ENCODE measurements at places on chromosomes 12 and 14.

DNA sequence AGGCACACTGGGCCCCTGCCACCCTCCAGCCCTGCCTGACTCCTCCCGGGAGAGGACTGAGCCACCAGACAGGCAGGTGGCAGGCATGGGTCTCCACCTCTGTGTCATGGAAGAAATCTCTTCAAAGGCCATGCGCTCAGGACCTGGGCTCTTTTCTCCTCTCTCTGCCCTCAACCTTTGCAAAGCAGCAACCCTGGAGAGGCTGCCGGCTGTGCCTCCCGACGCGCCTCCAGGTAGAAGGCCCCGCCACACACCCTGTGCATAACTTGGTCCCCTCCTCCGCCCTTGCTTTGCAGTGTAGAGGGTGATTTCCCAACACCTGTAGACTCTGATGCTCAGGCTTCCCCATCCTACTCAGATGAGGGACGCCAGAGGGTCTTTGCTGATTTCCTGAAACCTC lies 28.2 kb upstream of the TMEM179 start:
- H3K27me3 ChIP-seq: peaks cover 17% of the 10 kb centered on the region
- no peaks in the 10 kb centered on the region for H3K36me3 ChIP-seq
- H3K4me1 ChIP-seq: no peaks in the 10 kb centered on the region
- no peak overlapping the region for H3K27ac ChIP-seq
- no peak overlapping the region for H3K4me3 ChIP-seq

DNA sequence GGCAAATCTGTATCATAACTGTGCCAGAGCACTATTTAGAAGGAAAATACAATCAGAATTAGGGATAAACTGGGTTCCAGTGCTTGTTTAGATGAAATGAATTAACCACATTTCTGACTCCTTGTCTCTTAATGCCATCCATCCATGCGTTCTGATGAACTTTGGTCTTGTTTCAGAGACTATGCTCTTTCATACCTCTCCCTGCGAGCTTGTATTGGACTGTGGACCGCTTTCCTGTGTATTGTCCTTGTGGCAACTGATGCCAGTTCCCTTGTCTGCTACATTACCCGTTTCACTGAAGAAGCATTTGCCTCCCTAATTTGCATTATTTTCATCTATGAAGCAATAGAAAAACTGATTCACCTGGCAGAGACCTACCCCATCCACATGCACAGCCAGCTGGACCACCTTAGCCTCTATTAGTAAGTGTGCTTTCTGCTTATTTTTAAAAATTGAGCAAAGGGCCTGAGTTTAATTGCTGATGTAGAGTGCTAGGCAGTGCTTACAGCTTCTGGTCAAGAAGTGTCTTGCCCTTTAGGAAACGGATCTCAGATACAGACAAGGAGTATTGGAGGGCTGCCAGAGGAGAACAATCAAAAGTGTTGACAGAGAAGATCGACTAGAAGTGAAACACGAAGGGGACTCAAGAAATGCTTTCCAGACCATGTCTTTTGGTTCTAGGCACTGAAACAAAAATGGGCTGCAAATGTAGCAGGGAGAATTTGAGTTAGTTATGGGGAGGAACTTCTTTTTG lies 46.7 kb downstream of the SLC4A8 start:
- DNase-seq: peak; percentile 9
- H3K36me3 ChIP-seq: no peaks in the 10 kb centered on the region
- no peaks in the 10 kb centered on the region for H3K4me1 ChIP-seq
- no peaks in the 10 kb centered on the region for H3K27me3 ChIP-seq
- no peak overlapping the region for H3K4me3 ChIP-seq
- no peak overlapping the region for H3K27ac ChIP-seq

DNA sequence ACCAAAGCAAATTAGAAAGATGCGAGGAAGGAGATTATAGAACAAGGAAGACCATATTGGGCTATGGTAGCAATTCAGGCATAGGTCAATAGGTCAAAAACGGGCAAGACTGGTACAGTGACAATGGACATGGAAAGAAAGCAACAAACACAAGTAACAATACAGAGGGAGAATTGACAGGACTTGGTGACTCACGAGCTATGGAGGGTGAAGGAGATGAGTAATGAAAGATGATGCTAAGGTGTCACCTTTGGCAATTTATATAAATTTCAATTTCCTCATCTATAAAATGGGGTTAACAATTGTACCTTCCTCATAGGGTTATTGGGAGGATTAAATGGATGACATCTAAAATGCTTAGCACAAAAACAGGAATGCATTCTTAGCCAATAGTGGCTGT lies 15.1 kb upstream of the DUSP16 start:
- H3K4me1 ChIP-seq: no peaks in the 10 kb centered on the region
- no peak for DNase-seq
- no peak overlapping the region for H3K4me3 ChIP-seq
- H3K27me3 ChIP-seq: no peaks in the 10 kb centered on the region

DNA sequence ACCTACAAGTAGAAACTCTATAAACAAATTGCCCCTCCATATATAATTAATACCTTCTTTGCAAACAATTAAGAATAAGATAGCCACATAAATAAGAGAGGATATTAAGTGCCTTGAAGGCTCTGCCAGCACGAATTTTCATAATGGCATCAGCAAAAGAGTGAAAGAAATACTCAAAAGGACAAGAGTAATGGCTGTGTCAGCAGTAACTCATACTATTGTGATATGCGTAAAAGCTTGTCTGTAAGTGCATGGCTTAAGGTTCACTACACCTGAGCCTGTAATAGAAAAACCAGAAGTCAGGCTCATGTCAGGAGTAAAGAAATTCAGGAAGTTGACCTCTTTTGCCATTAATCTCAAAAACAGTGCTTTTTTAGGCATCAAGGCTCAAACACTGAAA lies 204.1 kb downstream of the TRHDE start:
- no peak overlapping the region for H3K4me3 ChIP-seq
- no peaks in the 10 kb centered on the region for H3K4me1 ChIP-seq
- no peak for DNase-seq
- H3K36me3 ChIP-seq: no peaks in the 10 kb centered on the region

DNA sequence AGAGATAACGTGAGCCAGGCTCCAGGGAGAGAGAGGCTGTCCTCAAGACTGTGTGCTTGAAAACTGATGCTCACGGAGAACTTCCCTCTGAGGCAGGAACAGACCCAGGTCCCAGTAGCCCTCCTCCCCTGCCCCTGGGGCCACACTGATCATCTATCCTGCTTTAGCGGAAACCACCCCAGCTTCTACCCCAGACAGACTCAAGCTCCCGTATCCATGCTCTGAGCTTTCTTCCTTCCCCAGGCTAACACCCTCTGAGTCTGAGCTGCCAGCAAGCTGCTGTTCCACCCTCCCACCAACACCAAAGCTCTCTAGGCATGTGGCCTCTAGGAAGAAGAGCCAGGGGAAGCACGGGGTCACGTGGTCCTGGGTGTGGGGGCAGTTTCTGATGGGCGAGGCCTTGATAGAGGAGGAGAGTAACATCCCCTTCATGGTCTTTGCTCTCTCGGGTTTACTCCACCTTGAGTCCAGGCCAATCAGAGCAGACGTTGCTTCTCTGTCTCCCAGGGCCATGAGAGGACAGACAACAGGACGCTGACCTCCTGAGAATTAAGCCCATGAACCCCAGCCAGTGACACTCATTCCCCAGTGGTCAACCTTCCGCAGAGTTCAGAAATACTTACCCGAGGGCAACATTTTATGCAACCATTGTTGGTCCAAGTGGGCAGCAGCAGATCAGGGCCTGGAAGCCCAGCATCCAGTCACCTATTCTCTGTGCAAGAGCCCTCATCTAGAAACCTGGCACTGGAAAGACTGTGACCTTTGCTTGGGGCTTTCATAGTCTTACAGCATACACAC lies 1.4 kb downstream of the PCK2 start:
- H3K36me3 ChIP-seq: peaks cover 30% of the 10 kb centered on the region
- H3K27me3 ChIP-seq: no peaks in the 10 kb centered on the region
- H3K4me1 ChIP-seq: peaks cover 24% of the 10 kb centered on the region
- H3K27ac ChIP-seq: peak overlapping the region; percentile 76
- H3K4me3 ChIP-seq: peak overlapping the region; percentile 92

- no peak overlapping the region for H3K4me3 ChIP-seq
- H3K27ac ChIP-seq: no peak overlapping the region
- no peaks in the 10 kb centered on the region for H3K4me1 ChIP-seq
- no peaks in the 10 kb centered on the region for H3K36me3 ChIP-seq
- DNase-seq: no peak
These were observed 59.3 kb downstream of the PPP1R13B start for GRCh38 chr14:103788086-103788485.

GRCh38 chr12:122368361-122369073 lies 54.0 kb downstream of the CLIP1 start:
- no peak overlapping the region for H3K4me3 ChIP-seq
- H3K27me3 ChIP-seq: no peaks in the 10 kb centered on the region
- peaks cover 50% of the 10 kb centered on the region for H3K4me1 ChIP-seq
- H3K36me3 ChIP-seq: peaks cover 11% of the 10 kb centered on the region
- DNase-seq: no peak

- no peak overlapping the region for H3K4me3 ChIP-seq
- H3K27ac ChIP-seq: no peak overlapping the region
- no peaks in the 10 kb centered on the region for H3K27me3 ChIP-seq
These were observed 10.0 kb downstream of the MNAT1 start for GRCh38 chr14:60744566-60744965.

DNA sequence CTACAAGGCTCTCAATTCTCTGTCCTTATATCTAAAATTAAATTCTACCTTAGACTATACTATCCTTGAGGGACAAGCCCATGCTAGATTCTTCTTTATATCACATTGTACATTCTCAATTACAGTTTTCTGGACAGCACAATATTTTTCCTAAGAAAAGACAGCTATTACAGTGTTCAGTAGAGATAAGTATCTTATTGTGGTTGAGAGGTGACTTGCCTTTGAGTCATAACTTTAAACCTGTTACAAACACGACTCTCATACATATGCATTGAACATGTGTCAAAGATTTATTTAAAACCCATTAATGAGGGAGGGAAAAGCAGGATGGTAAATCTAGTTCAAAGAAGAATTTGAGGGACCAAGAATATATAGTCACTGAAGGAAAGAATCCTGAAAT lies 61.1 kb downstream of the TPH2 start:
- H3K27me3 ChIP-seq: peaks cover 4% of the 10 kb centered on the region
- no peaks in the 10 kb centered on the region for H3K4me1 ChIP-seq
- no peak overlapping the region for H3K4me3 ChIP-seq

- H3K27me3 ChIP-seq: peaks cover 13% of the 10 kb centered on the region
- no peak overlapping the region for H3K27ac ChIP-seq
- no peak overlapping the region for H3K4me3 ChIP-seq
- H3K36me3 ChIP-seq: no peaks in the 10 kb centered on the region
These were observed 24.5 kb downstream of the FIGNL2 start for GRCh38 chr12:51823875-51824565.

DNA sequence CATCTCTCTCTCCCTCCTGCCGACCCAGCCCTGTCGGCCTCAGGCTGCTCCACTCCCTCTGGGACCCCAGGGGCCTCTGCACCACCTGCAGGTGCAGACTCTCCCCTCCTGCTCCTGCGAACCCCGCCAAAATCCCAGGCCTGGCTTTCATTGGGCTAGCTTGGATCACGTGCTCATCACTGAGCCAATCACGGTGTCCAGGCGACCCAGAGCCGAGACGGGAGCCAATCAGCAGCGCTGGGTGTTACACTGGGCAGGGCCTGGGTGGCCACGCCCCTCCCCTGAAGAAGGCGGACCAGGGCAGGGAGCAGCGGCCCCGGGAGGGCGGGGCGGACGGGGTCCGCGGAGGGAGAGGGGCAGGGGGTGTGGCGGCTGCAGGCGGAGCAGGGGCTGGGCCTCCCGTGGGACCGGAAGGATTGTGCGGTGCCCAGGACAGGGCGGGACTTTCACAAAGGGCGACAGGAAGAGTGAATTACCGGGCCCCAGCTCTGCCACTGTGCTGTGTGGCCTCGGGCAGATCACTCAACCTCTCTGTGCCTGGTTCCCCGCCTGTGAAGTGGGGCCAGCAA lies 66.6 kb upstream of the FBRSL1 start:
- H3K27ac ChIP-seq: no peak overlapping the region
- H3K4me1 ChIP-seq: peaks cover 7% of the 10 kb centered on the region
- DNase-seq: no peak
- peaks cover 89% of the 10 kb centered on the region for H3K27me3 ChIP-seq
- H3K4me3 ChIP-seq: no peak overlapping the region
- no peaks in the 10 kb centered on the region for H3K36me3 ChIP-seq

DNA sequence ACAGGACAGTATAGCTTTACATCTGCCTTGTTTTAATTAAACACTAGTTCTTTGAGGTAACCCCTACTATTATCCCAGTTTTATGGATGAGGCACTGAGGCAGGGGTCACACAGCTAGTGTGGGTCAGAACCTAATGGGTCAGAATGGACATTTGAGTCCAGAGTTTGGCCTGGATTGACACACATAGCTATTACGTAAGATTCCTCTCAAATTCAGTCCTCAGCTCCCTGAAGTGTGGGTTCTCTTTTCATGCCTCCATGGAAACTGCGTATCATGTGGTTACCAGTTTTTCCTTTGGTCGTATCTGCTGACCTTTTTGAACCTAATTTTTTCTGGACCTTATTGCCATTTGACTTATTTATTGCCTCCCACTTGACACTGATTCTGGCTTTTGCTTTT lies 40.4 kb downstream of the PSEN1 start:
- no peaks in the 10 kb centered on the region for H3K27me3 ChIP-seq
- H3K36me3 ChIP-seq: peaks cover 96% of the 10 kb centered on the region
- no peak overlapping the region for H3K27ac ChIP-seq
- no peak overlapping the region for H3K4me3 ChIP-seq

- no peak overlapping the region for H3K27ac ChIP-seq
- H3K4me1 ChIP-seq: no peaks in the 10 kb centered on the region
- no peak for DNase-seq
- H3K27me3 ChIP-seq: no peaks in the 10 kb centered on the region
- no peak overlapping the region for H3K4me3 ChIP-seq
- H3K36me3 ChIP-seq: no peaks in the 10 kb centered on the region
These were observed 64.7 kb downstream of the MAP3K9 start for GRCh38 chr14:70744641-70745040.

- no peak overlapping the region for H3K27ac ChIP-seq
- no peaks in the 10 kb centered on the region for H3K27me3 ChIP-seq
- H3K4me1 ChIP-seq: no peaks in the 10 kb centered on the region
- no peaks in the 10 kb centered on the region for H3K36me3 ChIP-seq
- no peak overlapping the region for H3K4me3 ChIP-seq
These were observed 1.3 kb downstream of the CD4 start for GRCh38 chr12:6790496-6791150.

GRCh38 chr12:8077207-8077606 lies 4.9 kb upstream of the NECAP1 start:
- H3K4me3 ChIP-seq: no peak overlapping the region
- DNase-seq: no peak
- H3K27ac ChIP-seq: no peak overlapping the region
- H3K4me1 ChIP-seq: no peaks in the 10 kb centered on the region

GRCh38 chr12:91892081-91892855 lies 253.4 kb downstream of the BTG1 start:
- H3K36me3 ChIP-seq: no peaks in the 10 kb centered on the region
- H3K4me1 ChIP-seq: peaks cover 6% of the 10 kb centered on the region
- H3K4me3 ChIP-seq: no peak overlapping the region
- no peak overlapping the region for H3K27ac ChIP-seq
- H3K27me3 ChIP-seq: no peaks in the 10 kb centered on the region

GRCh38 chr12:1020389-1020788 lies 29.4 kb downstream of the ERC1 start:
- no peak overlapping the region for H3K27ac ChIP-seq
- no peaks in the 10 kb centered on the region for H3K27me3 ChIP-seq
- no peak for DNase-seq
- peaks cover 28% of the 10 kb centered on the region for H3K4me1 ChIP-seq
- peaks cover 17% of the 10 kb centered on the region for H3K36me3 ChIP-seq

Data from heart right ventricle (tissue), 16 donors.